ENCODE measurements at places on chromosomes 2 and 18.

DNA sequence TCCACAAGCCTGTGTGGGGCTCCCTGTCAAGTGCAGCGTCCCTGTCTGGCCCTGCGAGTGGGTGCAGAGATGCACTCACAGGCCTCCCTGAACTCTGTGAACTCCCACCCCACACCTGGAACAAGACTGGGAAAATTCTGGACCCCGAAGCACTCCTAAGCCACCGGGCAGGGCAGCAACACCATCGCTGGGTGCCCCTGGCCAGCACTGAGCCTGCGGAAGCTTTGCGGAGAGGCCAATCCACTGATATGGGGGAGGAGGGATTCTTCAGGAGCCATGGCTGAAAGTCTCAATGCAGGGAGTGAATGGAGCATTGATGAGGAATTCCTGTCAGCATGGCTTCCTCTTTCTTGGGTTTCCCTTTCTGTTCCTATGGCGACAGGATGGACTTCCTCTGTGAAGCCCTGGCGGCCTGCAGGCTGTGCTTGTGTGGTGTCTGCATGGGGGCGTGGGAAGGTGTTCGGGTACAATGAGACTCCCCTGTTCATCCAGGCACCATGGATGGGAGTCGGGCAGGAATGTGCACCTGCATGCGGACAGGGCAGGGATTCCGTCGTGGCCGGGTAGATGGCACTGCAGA is 15.1 kb downstream of the TRIB2 start:
- no peak for DNase-seq

DNA sequence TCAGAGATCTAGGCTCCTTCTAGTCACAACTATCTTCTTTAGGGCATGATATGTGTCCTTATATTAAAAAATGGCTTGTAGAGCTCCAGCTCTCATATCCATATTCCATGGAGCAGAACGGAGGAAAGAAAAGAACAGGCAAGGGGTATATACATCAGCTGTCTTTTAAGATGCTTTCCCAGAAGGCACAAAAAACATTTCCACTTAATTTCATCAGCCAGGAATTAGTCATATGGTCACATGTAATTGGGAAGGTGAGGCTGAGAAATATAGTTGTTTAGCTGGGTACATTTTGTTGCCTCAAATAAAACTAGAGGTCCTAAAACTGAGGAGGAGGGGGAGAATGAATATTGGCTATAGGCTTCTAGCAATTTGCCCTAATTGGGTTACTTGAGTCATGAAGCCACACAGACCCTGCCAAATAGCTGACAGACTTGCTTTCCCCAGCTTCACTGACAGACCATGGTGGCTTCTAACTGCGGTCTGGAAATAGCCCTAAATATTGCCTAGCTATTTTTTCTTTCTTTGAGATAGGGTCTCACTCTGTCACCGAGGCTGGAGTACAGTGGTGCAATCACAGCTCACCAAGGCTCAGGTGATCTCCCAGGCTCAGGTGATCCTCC is 20.0 kb downstream of the MAIP1 start:
- DNase-seq: no peak

GRCh38 chr2:20440001-20440560 is 6.8 kb upstream of the RHOB start:
- no peak for DNase-seq

GRCh38 chr2:133489146-133489545 is 79.1 kb downstream of the NCKAP5 start:
- DNase-seq: no peak

GRCh38 chr2:63661076-63661475 is 72.3 kb downstream of the MDH1 start:
- no peak for DNase-seq

DNA sequence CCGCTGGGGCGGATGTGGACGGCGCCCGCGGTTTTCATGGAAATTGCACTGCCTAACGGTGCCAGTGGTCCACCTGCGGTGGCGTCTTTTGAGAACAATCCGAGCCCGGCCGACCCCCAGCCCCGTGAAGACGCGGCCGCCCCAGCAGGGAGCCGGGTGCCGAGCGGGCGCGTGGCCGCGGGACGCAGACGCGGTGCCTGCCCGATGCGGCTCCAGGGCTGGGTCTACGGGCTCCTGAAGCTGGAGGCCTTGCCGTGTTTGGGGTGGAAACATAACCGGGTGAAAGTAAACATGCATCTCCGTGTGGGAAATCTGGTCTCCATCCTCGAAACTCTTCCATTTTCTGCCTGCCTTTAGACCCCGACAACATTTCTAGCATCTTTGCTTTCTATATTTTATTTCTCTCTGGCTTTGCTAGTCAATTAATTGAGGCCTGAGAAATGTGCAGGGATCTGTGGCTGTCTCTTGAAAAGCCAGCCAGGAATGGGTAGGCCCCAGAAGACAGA is 572 bp downstream of the INPP4A start:
- no peak for DNase-seq

GRCh38 chr2:218852911-218853667 is 6.5 kb upstream of the WNT6 start:
- DNase-seq: peak; percentile 54

- DNase-seq: no peak
Observed at GRCh38 chr2:201996006-201996405, 37.6 kb upstream of the FZD7 start.

DNA sequence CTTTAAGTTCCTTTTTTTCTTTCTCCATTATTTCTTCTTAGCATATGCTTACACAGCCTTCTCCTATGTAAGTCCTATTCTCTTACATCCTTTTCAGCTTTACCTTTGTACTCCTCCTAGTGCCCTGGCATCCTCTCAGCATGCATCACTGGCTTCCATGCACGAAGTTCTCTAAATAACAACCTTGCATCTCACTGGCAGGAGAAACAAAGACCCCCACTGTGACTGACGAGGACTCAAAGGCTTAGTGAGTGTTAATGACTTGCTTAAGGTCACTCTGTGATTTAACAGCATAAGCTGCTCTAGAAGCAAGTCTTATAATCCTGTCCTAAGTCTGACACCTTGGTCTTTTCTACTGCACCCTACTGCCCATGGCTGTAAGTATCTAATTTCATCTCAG is 1236.0 kb upstream of the CELF4 start:
- DNase-seq: no peak

- DNase-seq: no peak
Observed at GRCh38 chr2:10915731-10916276, 4.1 kb downstream of the KCNF1 start.

GRCh38 chr18:58668211-58668610 is 3.1 kb upstream of the MALT1 start:
- DNase-seq: no peak

DNA sequence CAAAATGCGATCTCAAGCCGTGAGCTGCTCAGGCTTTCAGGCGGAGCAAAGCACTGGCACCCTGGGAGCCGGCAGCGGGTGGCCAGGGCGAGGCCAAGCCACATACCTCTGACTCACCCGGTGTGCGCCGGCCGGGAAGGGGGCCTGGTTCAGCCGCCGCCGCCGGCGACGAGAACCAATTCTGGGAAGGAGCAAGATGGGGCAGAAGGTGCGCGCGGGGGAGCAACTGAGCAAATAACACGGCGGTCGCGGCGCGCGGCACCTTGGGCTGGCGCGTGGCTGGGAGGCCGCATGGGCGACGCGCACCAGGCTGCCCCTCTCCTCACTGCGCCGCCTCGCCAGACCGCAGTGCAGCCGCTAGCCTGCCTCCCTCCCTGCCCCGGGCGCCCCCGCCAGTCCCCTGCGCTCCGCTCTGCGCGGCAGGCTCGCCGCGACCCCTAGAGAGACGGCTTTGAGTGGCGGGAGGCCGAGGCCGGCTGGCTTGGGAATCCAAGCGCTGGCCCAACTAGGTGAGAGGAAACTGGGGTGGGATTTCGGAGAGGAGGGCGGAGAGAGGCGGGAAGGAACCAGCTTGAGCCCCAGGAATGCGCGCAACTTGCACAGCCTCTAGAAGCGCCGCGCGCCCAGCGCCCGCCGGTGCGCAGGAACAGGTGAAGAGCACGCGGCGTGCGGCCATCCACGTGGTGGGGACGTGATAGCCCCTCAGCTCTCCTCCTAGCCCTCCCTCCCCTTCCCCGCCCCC is 3.2 kb downstream of the NRP2 start:
- no peak for DNase-seq

GRCh38 chr18:21242780-21243401 is 859 bp downstream of the GREB1L start:
- no peak for DNase-seq

- DNase-seq: no peak
Observed at GRCh38 chr2:126656431-126657147, 631 bp downstream of the GYPC start.

DNA sequence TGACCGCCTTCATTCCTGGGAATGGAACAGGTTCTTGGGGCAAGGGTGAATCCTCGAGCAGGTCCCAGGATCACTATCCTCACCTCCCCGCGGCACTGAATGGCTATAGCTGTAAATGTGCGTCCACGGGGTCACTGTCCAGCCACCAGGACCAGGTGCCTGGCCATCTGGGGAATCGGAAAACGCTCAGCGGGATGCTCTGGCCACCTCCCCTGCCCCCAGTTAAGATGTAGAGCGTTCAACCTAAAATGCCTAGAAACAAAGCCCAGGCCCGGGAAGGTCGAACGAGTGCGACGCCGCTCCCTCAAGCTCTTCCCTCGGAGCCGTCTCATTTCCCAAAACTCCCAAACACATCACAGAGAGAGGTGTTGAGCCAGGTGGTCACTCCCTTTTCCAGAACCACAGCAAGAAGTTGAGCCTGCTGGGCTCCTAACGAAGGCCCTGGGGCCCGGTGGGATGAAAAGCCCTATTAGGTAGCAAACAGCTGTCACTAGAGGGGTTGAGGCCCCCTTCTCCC is 795 bp upstream of the CAPN10 start:
- no peak for DNase-seq

GRCh38 chr2:182245963-182246362 is 180.9 kb downstream of the PDE1A start:
- no peak for DNase-seq

DNA sequence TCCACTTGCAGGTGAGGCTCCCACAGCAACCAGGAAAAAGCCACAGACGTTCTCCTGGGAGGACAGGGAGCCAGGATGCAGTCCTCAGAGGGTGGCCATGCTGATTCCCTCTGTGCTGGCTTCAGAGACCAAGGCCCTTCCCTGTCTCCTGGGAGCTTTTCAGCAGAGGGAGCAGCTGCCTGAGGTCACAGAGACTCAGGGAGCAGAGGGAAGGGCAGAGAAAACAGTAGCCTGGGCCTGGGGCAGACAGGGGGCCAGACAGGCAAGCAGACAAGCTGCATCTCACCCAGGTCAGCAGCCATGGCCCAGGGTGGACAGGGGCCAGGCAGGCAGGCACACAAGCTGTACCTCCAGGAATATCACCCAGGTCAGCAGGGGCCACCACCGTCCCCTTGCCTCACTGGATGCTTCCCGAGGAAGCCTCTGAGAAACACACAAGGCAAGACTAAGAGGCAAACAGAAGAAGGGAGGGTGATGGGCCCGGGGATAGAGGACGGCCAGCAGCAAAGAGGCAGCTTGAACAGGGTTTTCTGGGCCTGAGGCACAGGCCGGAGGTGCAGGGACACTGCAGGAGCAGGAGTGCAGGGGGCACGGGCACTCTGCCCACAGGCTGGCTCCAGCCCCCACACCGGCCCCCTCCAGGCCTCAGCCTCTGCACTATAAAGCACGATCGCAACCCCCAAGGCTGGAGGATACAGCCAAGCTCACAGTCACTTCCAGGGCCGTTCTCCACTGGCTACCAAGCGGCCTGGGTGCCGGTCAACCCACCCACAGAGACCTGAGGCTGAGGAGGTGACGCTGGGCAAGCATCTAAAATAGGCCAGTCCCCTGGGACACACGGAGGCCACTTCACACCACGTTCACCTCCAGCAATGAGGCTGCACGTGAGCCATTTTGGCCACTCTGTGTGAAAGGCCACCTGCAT is 6.1 kb downstream of the SLC66A2 start:
- no peak for DNase-seq

- no peak for DNase-seq
Observed at GRCh38 chr18:42338683-42339082, 383.6 kb downstream of the PIK3C3 start.

GRCh38 chr18:65751155-65752085 is 608 bp downstream of the CDH7 start:
- no peak for DNase-seq

- DNase-seq: no peak
Observed at GRCh38 chr2:240277807-240278522, 137.5 kb upstream of the OTOS start.

GRCh38 chr18:2653467-2653866 is 2.1 kb upstream of the SMCHD1 start:
- DNase-seq: no peak

GRCh38 chr2:174916270-174916930 is 88.8 kb downstream of the CHN1 start:
- no peak for DNase-seq

GRCh38 chr2:168404764-168405163 is 51.3 kb upstream of the CERS6 start:
- DNase-seq: no peak

GRCh38 chr2:9961013-9961412 is 9.5 kb downstream of the GRHL1 start:
- DNase-seq: no peak

GRCh38 chr2:8431446-8432125 is 250.3 kb upstream of the ID2 start:
- no peak for DNase-seq

DNA sequence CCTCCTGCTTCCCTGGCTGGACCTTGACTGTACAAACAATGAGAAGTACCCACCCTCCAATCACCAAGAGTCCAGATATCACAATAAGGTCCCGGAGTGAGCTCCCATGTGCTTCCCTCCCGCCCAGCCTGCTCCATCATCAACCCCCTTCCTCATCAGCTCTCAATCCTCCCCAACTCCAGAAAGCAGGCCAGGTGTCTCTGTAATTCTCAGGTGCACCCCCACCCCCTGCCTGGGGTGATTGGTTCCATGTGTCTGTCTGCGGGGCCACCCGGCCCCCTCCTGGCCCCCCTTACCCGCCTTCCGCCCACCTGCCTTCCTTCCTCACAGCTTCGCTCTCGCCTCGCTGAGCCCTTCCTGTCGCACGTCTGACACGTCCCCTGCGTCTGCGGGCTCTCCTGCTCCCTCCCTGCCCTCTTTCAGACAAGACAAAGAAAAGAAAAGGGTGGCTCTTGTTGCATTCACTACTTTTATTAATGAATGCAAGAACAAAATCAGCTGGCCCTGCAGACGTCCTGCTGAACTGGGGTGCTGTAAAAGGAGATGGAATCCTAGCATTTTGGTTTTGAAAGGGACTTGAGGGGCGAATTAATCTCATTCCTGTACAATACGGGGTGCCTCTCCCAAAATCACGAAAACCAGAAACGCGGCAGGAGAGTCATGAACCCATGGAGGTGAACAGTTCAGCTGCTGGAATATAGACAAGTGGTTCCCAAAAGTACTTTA is 26.5 kb upstream of the IGFBP2 start:
- peak; percentile 40 for DNase-seq

GRCh38 chr2:212001325-212001724 is 537.3 kb downstream of the ERBB4 start:
- DNase-seq: no peak

GRCh38 chr2:134275058-134275862 is 21.4 kb downstream of the MGAT5 start:
- DNase-seq: no peak

- no peak for DNase-seq
Observed at GRCh38 chr2:204791230-204791629, 246.0 kb downstream of the PARD3B start.

- DNase-seq: no peak
Observed at GRCh38 chr2:212940816-212941215, 210.6 kb downstream of the IKZF2 start.
